ENCODE measurements at places on chromosomes 1 and 21.

- DNase-seq: no peak
Observed at GRCh38 chr1:212212343-212212742, 72.9 kb upstream of the PPP2R5A start.

- no peak for DNase-seq
Observed at GRCh38 chr1:240649733-240650721, 38.1 kb upstream of the GREM2 start.

DNA sequence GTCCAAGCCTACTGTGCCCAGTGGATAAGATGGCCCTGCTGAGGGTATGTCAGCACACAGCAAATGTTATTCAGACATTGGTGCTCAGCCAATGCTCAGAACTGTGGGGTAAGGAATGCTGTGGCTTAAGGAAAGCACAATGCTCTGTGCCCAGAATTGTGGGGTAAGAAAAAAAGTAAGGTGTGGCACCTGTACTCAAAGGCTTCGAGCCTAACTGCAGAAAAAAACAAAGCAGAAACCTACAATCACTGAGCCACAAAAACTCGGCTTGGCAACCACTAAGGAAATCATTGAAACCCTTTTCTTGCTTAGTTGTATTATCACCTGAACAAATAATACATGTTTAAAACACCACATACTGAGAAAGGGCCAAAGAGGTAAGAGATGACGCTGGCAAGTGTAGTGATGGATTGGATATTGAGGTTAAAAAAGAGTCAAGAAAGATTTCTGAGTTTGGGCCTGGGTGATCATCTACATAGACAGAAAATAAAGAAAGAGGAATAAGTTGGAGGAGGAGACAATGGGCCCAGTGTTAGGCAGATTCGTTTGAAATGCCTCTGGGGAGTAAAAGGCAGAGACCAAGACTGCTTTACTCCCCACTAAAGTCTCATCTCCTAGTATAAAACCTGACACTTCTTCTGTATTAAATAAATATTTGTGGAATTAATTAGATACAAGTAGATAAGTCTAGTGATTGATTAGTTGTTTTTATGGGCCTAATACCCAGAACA is 25.9 kb upstream of the ATP1A1 start:
- no peak for DNase-seq

- no peak for DNase-seq
Observed at GRCh38 chr1:2283991-2284895, 56.1 kb downstream of the SKI start.
